ENCODE measurements at places on chromosomes 6 and 20.

- DNase-seq: no peak
Observed at GRCh38 chr6:150691463-150691862, 91.8 kb downstream of the PLEKHG1 start.

- peak; percentile 53 for DNase-seq
Observed at GRCh38 chr6:106163446-106163965, 77.4 kb downstream of the PRDM1 start.

DNA sequence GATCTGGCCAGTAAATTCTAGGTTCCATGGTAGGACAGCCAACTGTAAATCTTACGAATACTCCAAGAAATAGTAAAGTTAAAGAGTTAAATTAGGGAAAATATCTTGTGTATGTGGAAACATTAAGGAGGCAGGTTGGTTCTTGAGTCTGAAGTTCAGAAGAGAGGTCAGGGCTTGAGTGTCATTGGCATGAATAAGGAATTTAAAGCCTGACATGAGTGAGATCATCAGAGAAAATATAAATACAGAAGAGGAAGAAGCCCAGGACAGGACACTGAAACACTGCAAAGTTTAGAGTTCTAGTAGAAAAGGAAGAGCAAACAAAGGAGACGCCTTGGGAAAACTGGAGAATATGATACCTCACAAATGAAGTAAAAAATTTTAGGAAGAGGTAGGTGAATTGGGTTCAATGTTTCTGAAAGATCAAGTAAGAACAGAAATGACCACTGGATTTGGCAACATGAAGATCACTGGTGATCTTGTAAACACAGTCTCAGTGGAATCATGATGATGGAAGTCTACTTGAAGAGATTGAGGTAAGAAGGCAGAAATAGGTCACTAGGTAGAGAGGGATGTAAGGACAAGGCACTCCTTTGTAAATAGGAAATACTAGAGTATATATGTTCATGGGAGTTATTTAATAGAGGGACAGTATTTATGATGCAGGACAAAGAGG is 41.6 kb upstream of the SYNCRIP start:
- DNase-seq: no peak

- no peak for DNase-seq
Observed at GRCh38 chr20:36122931-36123288, 31.6 kb upstream of the EPB41L1 start.

DNA sequence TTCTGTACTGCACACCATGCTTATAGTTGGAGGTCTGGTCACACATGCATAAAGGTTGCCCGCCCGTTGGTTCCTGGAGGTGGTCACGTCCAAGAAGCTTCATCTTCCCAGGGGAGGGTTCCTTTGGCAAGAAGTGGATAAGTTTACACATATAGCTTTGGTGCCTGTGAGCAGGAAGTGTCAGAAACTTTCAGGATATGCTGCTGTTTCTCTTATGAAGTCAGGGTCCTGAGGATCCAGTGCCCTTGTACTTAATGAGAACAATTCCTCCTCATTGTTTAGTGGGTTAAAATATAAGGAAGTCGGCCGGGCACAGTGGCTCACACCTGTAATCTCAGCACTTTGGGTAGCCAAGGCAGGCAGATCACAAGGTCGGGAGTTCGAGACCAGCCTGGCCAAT is 115.5 kb upstream of the DUSP22 start:
- DNase-seq: no peak

- DNase-seq: peak; percentile 94
Observed at GRCh38 chr6:124066946-124067552, 263.4 kb downstream of the NKAIN2 start.

GRCh38 chr20:37902504-37903313 is at the start of gene VSTM2L:
VSTM2L (plus strand) TSS chr20:37903127; CDS start chr20:37903351, 224 bp downstream.
- no peak for DNase-seq

GRCh38 chr6:147156218-147156617 is 48.0 kb upstream of the STXBP5 start:
- DNase-seq: no peak

DNA sequence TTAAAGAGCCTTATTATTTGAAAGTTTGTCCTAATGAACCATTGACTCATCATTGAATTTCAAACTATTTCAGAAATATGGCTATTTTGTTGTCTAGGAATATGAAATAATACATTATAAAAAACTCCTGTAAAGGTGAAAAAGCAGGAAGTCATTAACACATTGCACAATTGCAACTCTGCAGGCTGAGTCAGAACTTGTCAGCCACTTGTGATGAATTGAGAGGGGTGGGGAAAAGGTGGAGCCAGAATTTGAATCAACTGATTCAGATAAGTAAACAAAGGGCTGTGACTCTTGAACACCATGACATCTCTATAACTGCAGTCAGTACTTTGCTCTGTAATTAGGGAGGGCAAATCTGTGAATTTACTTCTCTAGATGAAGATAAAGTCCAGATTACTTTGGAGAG is 6.0 kb downstream of the C6orf141 start:
- no peak for DNase-seq

- DNase-seq: peak; percentile 57
Observed at GRCh38 chr6:166277018-166277417, 31.2 kb downstream of the PRR18 start.

- no peak for DNase-seq
Observed at GRCh38 chr6:13190376-13190775, 138.0 kb downstream of the TBC1D7 start.

All from G401 (cell line).